ENCODE measurements at places on chromosomes 11 and 22. TPM values are rescaled to one million over a fixed set of nuclear protein-coding genes. Genes with fewer than 3 reads are reported as not detected.

Gene RIMBP3B
- 0.38 TPM for total RNA-seq

- no peaks in the 10 kb centered on the region for H3K4me1 ChIP-seq
Measured at GRCh38 chr11:79314906-79315689, 125.7 kb downstream of the TENM4 start.

GRCh38 chr11:23021287-23021863 is 161.1 kb upstream of the CCDC179 start:
- DNase-seq = no peak
- H3K4me3 ChIP-seq = no peak overlapping the region
- no peaks in the 10 kb centered on the region for H3K36me3 ChIP-seq
- H3K27me3 ChIP-seq = no peaks in the 10 kb centered on the region
- H3K4me1 ChIP-seq = no peaks in the 10 kb centered on the region

- peaks cover 8% of the 10 kb centered on the region for H3K4me1 ChIP-seq
- peak overlapping the region; percentile 93 for H3K27ac ChIP-seq
- peak overlapping the region; percentile 56 for H3K4me3 ChIP-seq
- no peaks in the 10 kb centered on the region for H3K36me3 ChIP-seq
Measured at GRCh38 chr11:121655537-121656327, 203.0 kb upstream of the SORL1-AS1 start.

Gene RTN4RL2
- total RNA-seq = 2.1 TPM

DNA sequence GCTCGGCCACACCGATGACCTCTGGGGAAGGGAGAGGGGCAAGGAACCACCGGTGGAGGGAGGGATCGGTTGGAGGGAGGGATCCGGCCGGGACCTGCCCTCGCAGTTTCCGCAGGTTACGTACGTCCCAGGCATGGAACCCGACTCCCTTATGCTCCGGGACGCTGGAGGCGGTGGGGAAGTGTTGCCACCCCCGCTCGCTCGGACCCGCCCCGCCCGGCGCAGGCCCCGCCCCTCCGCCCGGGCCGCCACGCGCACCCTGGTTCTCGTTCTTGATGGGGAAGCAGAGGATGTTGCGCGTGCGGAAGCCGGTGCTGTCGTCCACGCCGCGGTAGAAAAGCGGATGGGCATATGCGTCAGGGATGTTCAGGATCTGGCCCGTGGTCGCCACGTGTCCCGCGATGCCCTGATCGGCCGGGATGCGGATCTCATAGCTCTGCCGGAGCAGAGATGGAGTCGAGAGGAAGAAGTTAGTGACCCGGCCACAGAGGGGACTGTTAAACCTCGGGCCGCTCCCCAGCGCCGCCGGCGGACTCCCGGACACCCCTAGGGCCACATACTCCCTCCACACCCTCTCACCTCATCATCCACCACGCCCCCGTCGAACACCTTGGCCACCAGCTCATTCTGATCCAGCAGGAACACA is 89.8 kb downstream of the PDE2A start:
- H3K36me3 ChIP-seq = peaks cover 41% of the 10 kb centered on the region
- no peaks in the 10 kb centered on the region for H3K27me3 ChIP-seq
- no peak overlapping the region for H3K4me3 ChIP-seq
- H3K27ac ChIP-seq = no peak overlapping the region
- H3K4me1 ChIP-seq = peaks cover 7% of the 10 kb centered on the region

GRCh38 chr11:13784855-13785254 is 116.4 kb downstream of the FAR1 start:
- no peak for DNase-seq
- H3K4me3 ChIP-seq = no peak overlapping the region
- no peak overlapping the region for H3K27ac ChIP-seq
- H3K27me3 ChIP-seq = no peaks in the 10 kb centered on the region
- no peaks in the 10 kb centered on the region for H3K36me3 ChIP-seq
- no peaks in the 10 kb centered on the region for H3K4me1 ChIP-seq

DNA sequence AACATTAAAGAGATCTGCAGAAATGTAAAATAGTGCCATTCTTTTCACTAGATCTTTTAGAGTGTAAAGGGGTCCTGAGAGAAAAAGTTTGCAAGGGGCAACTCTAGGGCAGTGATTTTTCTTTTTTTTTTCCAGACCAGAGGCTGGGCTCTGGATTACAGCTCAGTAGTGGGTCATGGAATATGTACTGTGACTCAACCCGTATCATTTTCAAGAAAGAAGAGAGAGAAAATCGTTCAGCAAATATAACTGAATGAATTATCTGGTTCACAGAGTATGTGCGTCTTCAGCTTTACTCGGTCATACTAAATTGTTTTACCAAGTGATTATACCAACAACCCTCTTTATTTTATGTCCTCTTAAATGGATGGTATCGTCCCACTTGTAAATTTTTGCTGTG is 3.8 kb downstream of the CEP57 start:
- no peak overlapping the region for H3K27ac ChIP-seq
- H3K4me1 ChIP-seq = peaks cover 7% of the 10 kb centered on the region
- H3K27me3 ChIP-seq = no peaks in the 10 kb centered on the region
- H3K36me3 ChIP-seq = no peaks in the 10 kb centered on the region
- H3K4me3 ChIP-seq = no peak overlapping the region
- DNase-seq = no peak

DNA sequence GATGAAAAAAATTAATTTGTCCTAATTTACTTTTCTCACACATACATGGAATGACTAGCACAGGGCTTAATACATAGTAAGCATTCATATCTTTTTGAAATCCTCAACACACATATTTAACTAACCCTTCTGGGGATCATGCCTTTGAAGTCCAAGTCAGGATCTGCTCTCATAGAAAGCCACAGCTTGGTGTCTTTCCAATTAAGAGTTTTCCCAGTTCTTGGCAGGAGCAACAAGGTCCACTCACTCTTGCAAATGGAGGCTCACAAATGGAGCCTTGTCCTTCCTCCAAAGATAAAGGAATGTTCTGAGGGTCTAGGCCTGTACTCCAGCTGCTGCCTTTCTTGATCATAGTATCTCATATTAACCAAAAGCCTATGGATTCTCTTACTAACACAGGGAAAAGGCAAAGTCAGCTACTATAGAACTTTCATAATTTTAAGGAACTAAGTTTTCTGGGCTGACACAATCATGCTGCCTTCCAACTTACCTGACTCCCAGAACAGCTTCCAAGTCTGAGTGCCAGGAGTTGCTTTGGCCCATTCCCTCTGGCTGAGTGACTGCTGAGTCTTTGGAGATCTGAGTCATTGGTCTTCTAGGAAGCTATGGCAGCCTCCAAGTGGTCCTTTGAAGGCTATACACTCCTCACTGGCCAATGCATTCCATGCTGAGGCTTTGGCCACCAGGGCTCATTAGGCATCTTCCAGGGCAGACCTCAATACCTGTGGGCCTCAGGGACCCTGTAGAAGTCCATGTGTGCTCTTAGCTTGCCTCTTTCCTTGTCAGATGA is 25.8 kb upstream of the NUCB2 start:
- H3K4me1 ChIP-seq = no peaks in the 10 kb centered on the region
- no peak overlapping the region for H3K27ac ChIP-seq
- H3K27me3 ChIP-seq = no peaks in the 10 kb centered on the region
- H3K4me3 ChIP-seq = no peak overlapping the region
- DNase-seq = no peak

Gene APOL4
- total RNA-seq = 3.1 TPM

Gene OR5T3
- total RNA-seq = not detected

Gene GAL3ST1
- not detected for total RNA-seq

GRCh38 chr11:116387641-116388040 is 385.1 kb downstream of the BUD13 start:
- no peaks in the 10 kb centered on the region for H3K27me3 ChIP-seq
- no peaks in the 10 kb centered on the region for H3K4me1 ChIP-seq
- H3K36me3 ChIP-seq = no peaks in the 10 kb centered on the region
- H3K27ac ChIP-seq = no peak overlapping the region
- no peak for DNase-seq

Gene WNT11
- 5.0 TPM for total RNA-seq

DNA sequence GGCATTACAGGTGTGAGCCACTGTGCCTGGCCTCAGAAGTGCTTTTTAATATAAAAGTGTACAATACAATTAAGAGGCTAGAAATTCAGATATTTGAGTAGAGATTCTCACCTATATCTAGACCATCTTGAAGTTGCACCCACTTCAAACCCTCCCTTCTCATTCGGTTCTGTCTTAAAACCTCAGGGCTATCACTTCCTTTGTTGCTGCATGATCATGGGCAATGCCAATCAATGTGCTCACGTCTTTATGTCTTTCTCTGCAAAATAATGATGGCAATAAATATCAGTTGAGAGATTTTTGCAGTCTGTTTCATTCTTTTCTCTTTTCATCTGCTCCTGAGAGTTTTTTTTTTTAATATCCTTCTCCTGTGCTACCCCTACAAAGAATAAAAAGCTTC is 9.3 kb upstream of the NUP160 start:
- DNase-seq = no peak
- H3K27ac ChIP-seq = no peak overlapping the region
- H3K27me3 ChIP-seq = no peaks in the 10 kb centered on the region
- no peak overlapping the region for H3K4me3 ChIP-seq
- H3K4me1 ChIP-seq = no peaks in the 10 kb centered on the region

Gene STK33
- total RNA-seq = 24.1 TPM

DNA sequence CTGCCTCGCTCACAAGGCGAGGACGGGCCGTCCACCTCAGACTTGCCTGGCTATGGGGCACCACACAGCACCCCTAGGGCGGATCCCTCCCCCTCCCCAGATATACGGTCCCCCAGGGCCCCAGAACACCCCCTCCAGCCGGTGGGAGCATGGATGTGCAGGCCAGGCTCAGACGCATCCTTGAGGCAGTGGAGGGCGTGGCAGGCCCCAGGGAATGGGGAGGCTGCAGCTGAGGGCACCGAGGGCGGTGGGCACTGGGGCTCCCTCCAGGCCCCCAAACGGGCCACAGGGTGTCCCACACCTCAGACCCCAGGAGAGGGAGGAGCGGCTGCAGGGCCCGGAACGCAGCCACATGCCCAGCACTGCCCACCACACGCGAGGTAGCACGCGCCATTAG is 12.1 kb downstream of the TTLL8 start:
- no peak overlapping the region for H3K27ac ChIP-seq
- no peak for DNase-seq
- H3K36me3 ChIP-seq = no peaks in the 10 kb centered on the region
- no peak overlapping the region for H3K4me3 ChIP-seq
- peaks cover 9% of the 10 kb centered on the region for H3K27me3 ChIP-seq
- H3K4me1 ChIP-seq = no peaks in the 10 kb centered on the region

DNA sequence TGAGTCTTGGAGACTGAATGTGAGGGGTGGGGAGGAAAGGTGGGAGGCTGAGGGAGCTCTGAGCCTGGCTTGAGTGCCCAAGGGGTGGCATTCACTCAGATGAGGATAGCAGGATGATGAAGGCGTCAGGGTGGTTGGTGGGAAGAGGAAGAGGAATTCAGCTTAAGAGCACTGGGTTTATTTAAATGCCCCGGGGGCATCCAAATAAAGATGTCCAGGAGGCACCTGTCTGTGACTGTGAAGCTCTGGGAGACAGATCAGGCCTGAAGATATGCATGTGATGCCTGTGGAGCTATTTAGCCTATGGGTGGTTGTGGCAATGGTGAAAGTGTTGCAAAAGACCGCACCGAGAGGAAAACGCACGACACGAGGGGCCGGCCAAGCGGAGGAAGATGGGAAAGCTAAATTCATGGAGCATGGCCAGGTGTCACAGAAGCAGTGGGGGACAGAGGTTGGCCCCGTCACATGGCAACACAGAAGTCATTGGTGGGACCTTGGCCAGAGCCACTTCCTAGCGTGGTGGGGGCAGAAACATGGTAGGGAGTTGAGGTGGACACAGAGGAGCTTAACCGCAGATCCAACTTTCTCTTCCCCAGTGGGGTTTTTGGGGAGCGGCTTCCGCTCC is 15.5 kb downstream of the SLC37A2 start:
- DNase-seq = no peak
- H3K4me1 ChIP-seq = no peaks in the 10 kb centered on the region
- H3K27me3 ChIP-seq = no peaks in the 10 kb centered on the region
- H3K4me3 ChIP-seq = no peak overlapping the region

- no peaks in the 10 kb centered on the region for H3K27me3 ChIP-seq
- no peak overlapping the region for H3K27ac ChIP-seq
- no peak for DNase-seq
Measured at GRCh38 chr22:36422287-36423014, 34.7 kb upstream of the MYH9 start.

Gene PRG3
- not detected for total RNA-seq

Gene SLN
- 2.6 TPM for total RNA-seq

DNA sequence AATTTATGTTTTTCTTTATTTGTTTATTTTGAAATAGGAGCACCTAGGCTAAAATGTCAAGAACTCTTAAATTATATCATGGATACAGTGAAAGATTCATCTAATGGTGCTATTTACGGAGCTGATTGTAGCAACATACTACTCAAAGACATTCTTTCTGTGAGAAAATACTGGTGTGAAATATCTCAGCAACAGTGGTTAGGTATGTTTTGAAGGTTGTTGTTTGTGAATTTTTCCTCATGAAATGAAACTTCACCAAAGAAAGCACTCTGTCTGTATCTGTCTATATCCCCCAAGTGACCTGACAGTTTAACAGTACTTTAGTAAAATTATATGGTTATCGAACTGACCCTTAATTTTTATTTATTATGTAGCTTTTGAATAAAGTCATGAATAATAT is 12.8 kb downstream of the ATM start:
- H3K27ac ChIP-seq = no peak overlapping the region
- no peak for DNase-seq
- no peaks in the 10 kb centered on the region for H3K27me3 ChIP-seq
- no peaks in the 10 kb centered on the region for H3K36me3 ChIP-seq

Measured in heart left ventricle (tissue), 16 donors.